Hypothalamus (tissue), 51 donors: ENCODE measurements at places on chromosomes 5 and 9.

DNA sequence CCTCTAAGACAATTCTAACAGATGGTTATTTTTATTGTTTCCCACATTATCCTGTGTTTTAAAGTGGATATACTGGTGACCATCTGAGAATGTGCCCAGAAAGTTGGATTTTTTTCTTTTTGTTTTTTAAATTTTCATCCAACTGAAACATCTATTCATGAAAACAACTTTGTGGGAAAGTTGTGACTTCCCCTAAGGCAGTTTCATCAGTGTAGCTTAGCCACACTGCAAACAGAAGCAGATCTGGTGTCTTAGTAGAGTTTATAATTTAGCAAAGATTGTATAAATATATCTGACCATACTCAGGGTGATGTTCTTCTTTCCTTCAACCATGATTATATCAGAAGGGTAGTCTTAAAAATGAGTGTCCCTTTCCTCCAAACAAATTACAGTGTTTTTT, 1241.3 kb downstream of the MAT2B start:
- no peak for DNase-seq

GRCh38 chr9:33931326-33931725, 114.4 kb downstream of the UBE2R2 start:
- DNase-seq = no peak

- DNase-seq = no peak
These were observed 1.6 kb downstream of the ANXA6 start for GRCh38 chr5:151155775-151156506.

DNA sequence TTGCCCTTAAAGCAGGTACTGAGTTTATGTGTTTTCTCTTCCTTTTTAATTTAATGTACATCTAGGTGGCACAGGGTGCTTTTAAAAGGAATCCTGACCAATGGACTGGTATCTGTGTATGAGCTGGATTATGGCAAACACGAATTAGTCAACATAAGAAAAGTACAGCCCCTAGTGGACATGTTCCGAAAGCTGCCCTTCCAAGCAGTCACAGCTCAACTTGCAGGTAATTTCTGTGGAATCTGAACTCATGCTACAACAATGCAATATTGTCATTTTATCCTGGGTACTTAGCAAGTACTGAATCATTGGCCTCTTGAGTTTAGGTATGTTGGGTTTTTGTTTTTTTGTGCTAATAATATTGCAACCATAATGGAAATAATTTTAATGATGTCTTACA, 14.4 kb upstream of the TMOD1 start:
- no peak for DNase-seq

- no peak for DNase-seq
These were observed 2.3 kb upstream of the GNAQ start for GRCh38 chr9:78033870-78034269.

GRCh38 chr5:164466033-164466432, 960.6 kb downstream of the MAT2B start:
- no peak for DNase-seq

DNA sequence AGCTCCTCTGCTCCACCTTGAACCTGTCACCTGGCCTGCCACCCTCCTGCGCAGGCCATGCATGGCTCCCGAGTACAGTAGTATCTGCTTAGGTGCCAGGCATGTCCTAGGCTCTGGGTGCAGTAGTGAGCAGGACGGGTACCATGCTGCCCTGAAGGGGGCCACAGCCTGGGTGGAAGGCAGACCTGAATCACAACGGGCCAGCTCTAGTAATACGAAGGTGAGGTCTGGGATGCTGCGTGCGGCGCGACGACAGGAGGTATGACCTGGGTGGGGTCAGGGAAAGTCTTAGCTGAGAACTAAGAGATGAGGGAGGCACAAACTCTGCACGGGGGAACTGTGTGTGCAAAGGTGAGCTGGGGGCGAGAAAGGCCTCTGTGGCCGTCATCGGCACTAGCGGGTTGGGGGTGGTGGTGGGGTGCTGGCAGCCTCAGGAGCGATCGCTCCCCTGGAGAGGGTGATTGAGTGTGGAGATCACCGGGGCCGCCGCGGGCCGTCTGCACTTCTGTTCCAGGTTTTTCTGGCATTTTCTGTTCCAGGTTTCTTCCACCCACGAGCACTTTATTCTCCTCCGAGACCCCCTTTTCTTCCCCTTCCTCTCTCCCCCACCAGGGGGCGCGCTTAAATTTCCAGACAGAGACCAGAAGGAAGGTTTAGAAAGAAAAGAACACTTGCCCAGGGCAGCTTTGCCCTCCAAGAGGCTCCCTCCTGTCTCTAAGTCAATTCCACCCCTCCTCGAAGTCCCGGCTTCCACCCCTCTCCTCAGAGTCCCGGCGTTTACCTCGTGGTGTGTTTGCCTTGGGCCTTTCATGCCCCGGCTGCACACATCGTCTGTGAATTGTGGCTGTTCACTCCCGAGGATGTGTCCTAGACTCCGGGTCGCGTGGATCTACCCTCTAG, 15.1 kb downstream of the PDLIM4 start:
- no peak for DNase-seq

GRCh38 chr5:60148366-60148765, 254.8 kb upstream of the PDE4D start:
- no peak for DNase-seq

- no peak for DNase-seq
These were observed 151.2 kb upstream of the RUSC2 start for GRCh38 chr9:35338561-35339274.

DNA sequence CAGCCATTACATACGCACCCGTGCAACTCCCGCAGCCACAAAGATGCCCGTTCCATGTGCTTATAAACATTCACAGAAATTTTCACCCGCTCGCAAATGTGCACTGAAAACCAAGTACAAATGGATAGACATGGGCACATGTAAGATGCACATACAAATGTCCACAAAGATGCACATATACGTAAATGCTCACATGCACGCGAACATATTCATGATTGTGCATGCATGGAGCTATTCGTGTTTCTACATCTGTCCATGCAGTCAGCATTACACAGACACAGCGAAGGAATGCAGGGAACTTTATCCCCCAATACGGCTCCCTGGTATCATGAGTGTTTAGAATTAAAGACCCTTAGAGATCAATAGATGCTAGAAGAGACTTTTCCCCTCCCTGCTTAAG, 58.4 kb downstream of the C9orf50 start:
- DNase-seq = no peak

DNA sequence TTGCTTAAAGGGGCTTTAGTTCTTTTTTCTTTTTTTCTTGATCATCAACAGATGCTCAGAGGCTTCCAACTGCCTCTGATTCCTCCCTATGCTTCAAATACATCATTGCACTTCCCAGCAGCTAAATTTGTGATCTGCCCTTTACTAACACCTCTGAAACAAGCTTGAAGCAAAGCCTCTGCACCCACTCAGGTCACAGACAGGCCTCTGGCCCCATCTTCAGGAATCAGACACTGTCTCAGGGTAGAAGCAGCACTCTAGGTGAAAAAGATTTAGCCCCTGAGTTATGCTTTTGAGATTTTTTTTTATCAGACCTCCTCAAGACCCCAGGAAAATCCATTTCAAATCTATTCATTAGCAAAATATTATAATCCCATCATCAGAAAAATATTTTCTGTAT, 91.5 kb downstream of the MAMDC2 start:
- DNase-seq = no peak

DNA sequence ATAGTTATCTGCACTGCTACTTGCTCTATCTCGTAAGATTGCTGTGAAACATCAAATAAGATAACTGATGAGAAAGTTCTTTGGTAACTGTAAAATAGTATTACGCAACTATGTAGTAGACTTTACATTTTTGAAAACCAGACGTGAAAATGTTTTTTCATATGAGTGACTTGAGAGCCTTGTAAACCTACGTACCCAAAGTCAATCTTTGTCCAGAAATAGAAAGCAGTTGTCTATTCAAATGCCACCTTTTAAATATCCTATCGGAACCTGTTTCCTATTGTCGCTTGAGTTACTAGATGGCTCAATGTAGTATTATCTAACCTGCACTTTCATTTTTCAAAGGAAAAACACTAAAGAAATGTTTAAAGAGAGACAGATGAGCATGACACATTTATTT, 1.6 kb downstream of the FNIP1 start:
- no peak for DNase-seq

- no peak for DNase-seq
These were observed 2.3 kb downstream of the SMIM3 start for GRCh38 chr5:150780816-150781221.

DNA sequence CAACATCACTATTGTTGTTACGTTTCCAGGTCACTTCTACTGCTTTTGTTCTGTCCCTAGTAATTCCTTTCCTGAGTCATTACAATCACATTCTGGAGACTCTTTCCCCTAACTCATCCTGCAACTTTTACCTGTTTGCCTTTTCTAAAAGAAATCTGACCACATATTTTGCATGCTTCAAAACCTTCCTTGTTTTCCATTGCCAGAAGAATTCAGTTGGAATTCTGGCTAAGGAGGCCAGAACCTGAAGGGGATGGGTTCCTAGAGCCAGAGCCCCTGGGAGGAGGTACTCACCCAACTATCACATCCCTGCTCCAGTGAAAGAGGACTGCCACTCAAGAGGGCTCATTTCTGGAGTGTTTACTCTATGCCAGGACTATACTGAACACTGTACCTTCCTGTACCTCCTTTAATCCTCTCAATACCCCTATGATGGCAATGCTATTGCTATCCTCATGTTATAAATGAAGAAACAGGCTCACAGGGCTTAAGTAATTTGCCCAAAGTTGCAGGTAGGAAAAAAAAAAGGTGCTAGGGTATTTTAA, 42.8 kb upstream of the MAST4 start:
- no peak for DNase-seq

GRCh38 chr9:126240835-126241234, 85.8 kb upstream of the MVB12B start:
- DNase-seq = no peak

DNA sequence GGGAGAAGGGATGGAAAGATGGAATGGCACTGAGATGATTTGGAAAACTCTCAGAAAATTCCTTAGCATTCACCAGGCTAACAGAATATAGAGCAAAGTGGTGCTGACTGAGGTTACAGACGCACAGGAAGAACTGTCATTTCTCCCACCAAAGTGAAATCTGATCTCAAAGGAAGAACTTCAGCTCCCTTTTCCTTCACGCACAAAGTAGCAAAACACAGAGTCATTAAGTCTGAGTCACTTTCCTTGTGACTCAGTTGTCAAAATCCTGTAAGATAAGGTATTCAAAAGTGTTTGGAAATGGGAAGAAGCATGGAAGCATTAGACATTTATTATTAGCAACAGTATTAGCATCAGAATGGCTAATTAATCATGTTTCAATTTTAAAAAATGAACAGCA, 11.7 kb downstream of the MPDZ start:
- DNase-seq = no peak

GRCh38 chr5:57575839-57576238, 93.2 kb upstream of the ACTBL2 start:
- no peak for DNase-seq

GRCh38 chr9:68698943-68699509, 6.0 kb upstream of the PIP5K1B start:
- no peak for DNase-seq

- DNase-seq = no peak
These were observed 616.0 kb upstream of the EDIL3 start for GRCh38 chr5:85000671-85001070.

GRCh38 chr9:136054798-136055714, 40.0 kb downstream of the NACC2 start:
- DNase-seq = no peak

DNA sequence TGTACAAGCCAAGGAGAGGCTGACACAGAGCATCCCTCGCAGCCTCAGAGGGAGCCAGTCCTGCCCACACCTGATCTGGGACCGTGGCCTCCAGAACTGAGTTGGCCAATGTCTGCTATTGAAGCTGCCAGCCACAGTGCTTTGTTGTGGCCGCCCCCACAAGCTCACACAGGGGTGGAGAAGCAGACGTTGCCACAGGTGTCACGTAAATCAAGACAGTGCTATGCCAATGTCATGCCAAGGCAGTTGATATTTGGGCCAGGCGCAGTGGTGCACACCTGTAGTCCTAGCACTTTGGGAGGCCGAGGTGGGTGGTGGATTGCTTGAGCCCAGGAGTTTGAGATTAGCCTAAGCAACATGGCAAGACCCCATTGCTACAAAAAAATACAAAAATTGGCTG, 17.3 kb upstream of the TERT start:
- no peak for DNase-seq

- no peak for DNase-seq
These were observed 44.0 kb downstream of the TNPO1 start for GRCh38 chr5:72860499-72860898.

DNA sequence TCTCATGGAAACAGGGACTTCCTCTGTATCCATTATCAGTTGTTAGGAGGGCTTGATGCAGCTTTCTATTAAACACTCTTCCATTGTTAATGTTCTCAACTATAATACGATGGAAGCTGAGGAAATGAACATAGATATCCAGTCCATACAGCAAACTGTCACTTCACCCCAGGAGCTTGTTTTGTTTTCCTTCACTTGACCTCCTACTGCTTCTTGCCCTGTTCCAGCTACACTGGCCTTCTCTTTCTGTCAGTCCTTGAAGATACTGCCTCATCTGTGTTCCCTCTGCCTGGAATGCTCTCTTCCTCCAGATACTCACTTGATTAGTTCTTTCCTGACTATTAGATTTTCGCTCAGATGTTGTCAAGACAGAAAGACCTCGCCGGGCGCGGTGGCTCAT, 17.1 kb downstream of the CTNNA1 start:
- DNase-seq = no peak

GRCh38 chr9:3906437-3907213, 380.8 kb upstream of the RFX3 start:
- no peak for DNase-seq

- DNase-seq = no peak
These were observed 576.9 kb downstream of the EBF1 start for GRCh38 chr5:158522776-158523175.

GRCh38 chr5:58963361-58963760, 380.5 kb downstream of the RAB3C start:
- DNase-seq = no peak

DNA sequence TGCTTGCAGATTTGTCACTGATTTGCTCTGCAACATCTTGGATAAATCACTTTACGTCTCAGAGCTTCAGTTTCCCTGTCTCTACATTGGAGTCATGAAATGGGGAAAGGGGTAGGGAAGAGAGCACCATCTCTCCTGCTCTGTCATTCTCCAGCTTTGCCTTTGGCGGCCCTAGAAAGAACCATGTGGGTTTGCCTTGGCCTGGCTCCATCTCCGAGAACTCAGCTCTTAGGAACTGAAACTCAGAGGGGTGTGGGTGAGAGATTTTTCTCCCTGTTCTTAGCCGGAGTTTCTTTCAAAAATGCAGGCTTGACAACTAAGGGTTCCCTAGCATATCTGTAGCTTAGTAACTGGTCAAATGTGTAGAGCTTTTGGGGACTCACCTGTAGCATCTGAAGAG, 123.5 kb downstream of the SMARCA2 start:
- no peak for DNase-seq
